ENCODE measurements at places on chromosomes 16 and 17. TPM values are rescaled to one million over a fixed set of nuclear protein-coding genes. Genes with fewer than 3 reads are reported as not detected.

DNA sequence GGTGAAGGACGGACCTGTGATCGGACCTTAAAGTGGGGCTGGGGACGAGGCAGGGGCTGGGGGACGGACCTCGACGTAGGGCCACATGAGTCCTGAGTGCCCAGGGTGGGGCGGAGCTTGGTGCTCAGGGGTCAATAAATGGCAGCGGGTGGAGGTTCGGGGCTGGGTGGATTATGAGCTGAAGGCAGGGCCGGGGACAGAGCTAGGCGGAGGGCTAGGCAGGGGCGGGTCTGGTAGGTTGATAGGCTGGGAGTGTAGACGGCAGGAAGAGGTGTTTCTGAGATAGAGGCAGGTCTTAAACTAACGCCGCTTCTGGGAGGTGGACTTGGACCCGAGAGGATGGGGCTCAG is 733 bp downstream of the CHRNB1 start:
- peak; percentile 37 for DNase-seq

GRCh38 chr17:43840814-43841213 is 6.2 kb upstream of the CD300LG start:
- no peak for DNase-seq

CHD9NB gene
- total RNA-seq = 2.0 TPM

DNA sequence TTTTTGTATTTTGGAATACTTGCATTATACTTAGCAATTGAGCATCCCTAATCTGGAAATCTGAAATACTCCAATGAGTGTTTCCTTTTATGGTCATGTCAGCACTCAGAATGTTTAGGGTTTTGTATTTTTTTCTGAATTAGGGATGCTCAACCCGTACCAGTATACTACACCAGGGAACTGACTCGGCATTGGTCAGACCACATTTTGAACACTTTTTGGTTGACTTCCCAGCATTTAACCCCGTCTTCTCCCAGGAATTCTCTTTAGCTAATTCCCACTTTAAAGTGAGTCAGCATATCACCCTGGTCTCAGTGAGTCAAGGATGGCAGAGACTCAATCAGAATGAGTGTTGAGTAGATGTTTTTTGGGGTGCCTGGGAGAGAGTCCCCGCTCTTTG is 177.9 kb downstream of the SPECC1 start:
- DNase-seq = no peak

GPRC5C gene
- 15.5 TPM for total RNA-seq

CBFA2T3 gene
- total RNA-seq = 0.26 TPM

GRCh38 chr17:80445726-80446110 is 30.7 kb downstream of the NPTX1 start:
- DNase-seq = no peak

TSR3 gene
- total RNA-seq = 117 TPM

ANKRD40CL gene
- not detected for total RNA-seq

DNA sequence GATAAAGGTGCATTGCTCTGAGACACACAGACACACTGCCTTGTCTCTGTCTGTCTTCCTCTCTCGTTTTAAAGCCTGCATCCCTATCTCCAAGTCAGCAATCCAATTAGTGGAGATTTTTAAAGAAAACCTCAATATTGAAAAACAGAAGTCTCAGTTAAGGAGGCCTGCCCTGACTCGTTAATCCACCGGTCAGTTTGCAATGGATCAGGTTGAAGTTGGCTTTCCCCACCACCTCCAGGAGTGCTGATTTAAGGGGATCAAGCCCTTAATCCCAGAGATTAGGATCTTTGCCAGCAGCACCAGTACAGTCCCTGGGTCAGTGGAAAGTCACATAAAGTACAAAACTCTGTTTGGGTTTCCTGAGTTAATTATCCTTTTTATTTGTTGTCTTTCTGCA is 271.1 kb upstream of the ASIC2 start:
- no peak for DNase-seq

DNA sequence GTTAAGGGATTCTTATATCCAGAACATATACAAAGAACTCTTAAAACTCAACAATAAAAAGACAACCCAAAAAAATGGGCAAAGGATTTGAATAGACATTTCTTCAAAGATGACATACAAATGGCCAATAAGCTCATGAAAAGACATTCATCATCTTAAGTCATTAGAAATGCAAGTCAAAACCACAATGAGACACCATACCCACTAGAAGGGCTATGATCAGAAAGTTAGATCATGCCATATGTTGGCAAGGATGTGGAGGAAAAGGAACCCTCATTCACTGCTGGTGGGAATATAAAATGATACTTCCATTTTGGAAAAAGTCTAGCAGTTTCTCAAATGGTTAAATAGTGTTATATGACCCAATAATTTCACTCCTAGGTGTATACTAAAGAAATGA is 9.4 kb downstream of the PLD6 start:
- no peak for DNase-seq

- DNase-seq = no peak
These were observed 20.5 kb upstream of the HEXD start for GRCh38 chr17:82397449-82398335.

- DNase-seq = peak; percentile 29
These were observed 26.0 kb downstream of the COPZ2 start for GRCh38 chr17:48011405-48012150.

BCO1 gene
- not detected for total RNA-seq

Measured in bronchial epithelial cell (primary cell).